SJCRH30 (cell line): ENCODE measurements at places on chromosomes 1 and 21.

DNA sequence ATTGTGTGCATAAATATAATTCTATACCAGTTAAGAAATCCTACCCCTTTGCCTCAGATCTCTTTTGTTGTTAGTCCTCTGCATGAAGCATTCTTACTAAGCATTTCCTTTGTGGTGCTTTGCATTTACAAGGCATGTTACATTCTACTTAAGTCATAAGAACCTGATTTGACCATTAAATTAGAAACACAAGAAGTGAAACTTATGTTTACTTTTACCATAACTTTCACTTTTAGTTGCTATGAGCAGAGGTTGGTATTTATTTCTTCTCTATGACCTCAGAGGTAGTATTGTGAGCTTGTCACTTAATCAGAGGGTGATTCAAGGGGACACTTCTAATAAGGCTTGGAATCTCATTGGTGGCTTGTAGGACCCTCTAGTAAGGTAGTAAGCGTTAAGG lies 9.0 kb downstream of the FAM20B start:
- DNase-seq, result no peak

- DNase-seq, result no peak
These were observed 7.8 kb upstream of the H3-3A start for GRCh38 chr1:226054519-226055327.

DNA sequence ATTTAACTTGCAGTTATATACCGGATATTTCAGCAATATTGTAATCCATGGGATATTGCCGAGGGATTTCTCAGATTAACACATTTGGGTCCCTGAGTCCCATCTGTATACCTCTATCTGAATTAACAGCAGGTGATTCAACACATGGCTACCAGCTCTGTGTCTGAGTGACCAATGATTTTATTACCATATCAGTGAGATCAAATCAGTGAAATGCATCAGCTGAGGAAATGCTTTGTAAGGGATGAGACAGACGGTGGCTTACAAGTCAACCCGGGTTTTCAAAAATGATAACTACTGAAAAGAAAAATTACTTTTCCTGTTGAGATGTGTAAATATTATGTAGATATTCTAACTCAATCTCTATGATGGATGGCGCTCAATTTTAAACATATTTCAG lies 504.1 kb upstream of the PKN2 start:
- no peak for DNase-seq

DNA sequence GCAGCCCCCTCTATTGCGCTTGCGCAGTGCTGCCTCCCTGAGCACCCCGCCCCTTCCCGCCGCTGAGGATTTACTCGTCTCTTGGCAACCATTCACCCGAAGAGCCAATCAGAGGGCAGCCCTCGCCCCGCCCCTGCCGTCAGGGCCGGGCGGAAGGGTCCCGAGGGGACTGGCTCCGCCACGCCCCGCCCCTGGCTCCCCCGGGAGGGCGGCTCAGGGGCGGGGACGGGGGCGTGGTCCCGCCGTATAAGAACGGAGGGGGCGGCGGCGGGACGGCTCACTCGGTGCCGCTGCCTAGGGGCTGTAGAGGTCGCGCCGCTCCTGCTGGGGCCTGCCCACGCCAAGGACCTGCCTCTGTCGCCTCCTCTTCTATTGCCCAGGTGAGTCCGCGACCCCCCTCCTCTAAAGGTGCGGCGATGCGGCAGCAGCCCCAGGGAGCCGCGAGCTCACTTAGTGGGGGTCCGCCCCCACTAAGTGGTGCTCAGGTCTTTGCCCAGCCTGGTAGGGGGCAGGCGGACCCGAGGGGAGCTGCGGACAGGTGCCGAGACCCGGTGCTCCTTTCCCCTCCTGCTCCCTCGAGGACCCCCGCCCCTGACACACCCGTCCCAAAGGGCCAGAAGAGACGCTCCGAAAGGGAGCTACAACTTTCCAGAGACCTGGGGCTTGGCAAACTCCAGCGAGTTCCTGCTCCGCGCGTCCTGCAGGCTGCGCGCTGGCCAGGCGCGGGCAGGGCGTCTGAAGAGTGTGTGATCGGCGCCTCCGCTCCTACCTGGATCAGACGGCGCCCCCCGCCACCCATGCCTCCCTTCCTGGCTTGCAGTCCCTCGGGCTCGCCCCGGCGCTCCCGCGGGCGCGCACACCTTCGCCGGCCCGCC lies at the start of gene TENT5C:
TSS of gene TENT5C (plus strand) at position 275 of the 875 bp plus-strand sequence. CDS start 16,821 bp downstream, outside the sequence.
- peak; percentile 98 for DNase-seq

DNA sequence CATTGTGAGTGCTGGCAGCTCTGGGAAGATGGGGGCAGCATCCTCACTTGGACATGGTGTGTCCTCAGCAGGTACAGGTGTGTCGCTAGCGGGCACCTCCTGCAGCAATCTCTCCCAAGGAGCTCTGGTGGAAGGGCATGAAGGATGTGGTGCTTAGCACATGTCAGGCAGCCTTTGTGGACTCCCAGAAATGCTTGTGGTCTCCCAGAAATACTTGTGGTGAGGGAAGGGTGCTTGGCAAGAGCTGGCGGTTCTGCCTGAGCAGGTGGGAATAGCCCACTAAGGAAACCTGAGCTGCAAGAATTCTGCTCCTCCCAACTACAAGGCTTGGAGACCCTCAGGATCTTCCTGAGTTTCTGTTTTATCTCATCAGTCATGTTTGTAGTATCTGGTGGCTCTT lies 371.6 kb downstream of the PRDM2 start:
- peak; percentile 32 for DNase-seq

DNA sequence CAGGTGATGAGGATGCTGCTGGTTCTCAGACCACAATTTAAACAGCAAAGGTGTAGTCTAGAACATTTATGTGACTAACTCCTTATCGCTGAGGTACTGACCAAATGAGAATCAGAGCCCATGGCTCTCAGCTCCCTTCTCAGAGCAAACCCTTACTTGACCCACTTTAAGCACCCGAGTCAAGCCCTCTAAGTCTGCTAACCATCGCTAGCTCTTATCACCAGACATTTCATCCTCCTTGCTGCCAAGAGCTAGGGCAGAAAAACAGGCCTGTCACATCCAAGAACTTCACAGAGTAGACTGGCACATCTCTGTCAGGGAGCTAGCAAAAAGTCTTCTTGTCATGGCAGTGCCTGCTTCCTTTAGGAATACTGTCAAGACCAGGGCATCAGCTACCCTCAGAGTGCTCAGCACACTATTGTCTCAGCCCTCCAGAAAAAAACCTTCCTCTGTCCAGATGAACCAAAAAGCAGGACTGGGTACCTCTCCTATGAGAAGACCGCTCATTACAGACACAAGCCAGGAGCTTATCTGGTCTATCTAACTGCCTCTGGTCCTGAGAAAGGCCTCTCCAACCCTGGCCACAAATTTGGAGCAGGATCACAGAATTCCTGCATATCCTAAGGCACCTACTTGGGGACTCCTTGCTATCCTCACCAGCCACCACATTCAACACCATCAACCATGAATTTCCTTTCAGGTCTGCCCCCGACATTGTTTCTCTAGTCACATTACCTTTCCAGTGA lies 26.2 kb downstream of the ERI3 start:
- no peak for DNase-seq

- DNase-seq, result peak; percentile 84
These were observed 3.4 kb downstream of the ADGRB2 start for GRCh38 chr1:31760471-31761470.

GRCh38 chr1:15364740-15365139 lies 44.9 kb upstream of the EFHD2 start:
- no peak for DNase-seq

GRCh38 chr1:1901641-1902294 lies 10.9 kb upstream of the GNB1 start:
- no peak for DNase-seq

DNA sequence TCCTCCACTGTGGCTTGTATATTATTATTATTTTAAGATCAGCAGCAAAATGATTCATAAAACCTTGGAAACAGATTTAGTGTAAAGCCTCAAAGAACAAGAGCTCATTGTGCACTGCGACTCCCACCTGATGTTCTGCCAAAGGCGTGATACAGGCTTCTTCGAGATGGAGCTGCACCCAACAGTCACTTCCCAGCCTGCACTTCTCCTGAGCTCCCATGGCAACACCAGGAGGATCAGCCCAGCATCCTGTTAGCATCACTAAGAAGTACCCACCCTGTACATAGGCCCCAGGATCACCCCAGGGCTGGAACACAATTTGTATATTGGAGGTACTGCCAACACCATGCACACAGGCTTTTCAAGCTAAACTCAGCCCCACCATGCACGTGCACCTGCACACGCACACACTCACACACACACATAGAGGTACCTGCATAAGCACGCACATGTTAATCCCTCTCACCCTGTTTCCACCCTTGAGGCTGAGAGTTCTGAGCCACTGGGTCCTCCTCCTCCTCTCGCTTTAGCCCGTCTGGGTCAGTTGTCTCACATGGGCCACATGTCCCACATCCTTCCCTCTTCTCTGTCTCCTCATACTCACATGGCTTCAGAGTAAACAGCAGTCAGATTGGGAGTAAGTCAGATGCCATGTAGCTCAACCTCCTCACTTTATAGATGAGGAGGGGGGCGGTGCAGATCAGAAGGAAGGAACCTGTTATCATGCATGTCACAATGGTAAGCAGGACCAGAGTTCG lies 281.9 kb upstream of the POU3F1 start:
- no peak for DNase-seq

GRCh38 chr1:23420778-23421177 lies 3.8 kb downstream of the TCEA3 start:
- DNase-seq, result no peak

- DNase-seq, result no peak
These were observed 835 bp downstream of the UHMK1 start for GRCh38 chr1:162498496-162498810.

- peak; percentile 57 for DNase-seq
These were observed 433.1 kb downstream of the CAMTA1 start for GRCh38 chr1:7218210-7218832.

- no peak for DNase-seq
These were observed 226.9 kb upstream of the DEPDC1 start for GRCh38 chr1:68723791-68724190.

- DNase-seq, result no peak
These were observed 31.6 kb downstream of the TGFB2 start for GRCh38 chr1:218376722-218377121.

GRCh38 chr1:108704496-108704895 lies 8.2 kb upstream of the FNDC7 start:
- DNase-seq, result peak; percentile 50

GRCh38 chr1:48684381-48684780 lies 92.3 kb downstream of the BEND5 start:
- DNase-seq, result no peak

GRCh38 chr1:246281195-246281594 lies 225.9 kb downstream of the SMYD3 start:
- no peak for DNase-seq

DNA sequence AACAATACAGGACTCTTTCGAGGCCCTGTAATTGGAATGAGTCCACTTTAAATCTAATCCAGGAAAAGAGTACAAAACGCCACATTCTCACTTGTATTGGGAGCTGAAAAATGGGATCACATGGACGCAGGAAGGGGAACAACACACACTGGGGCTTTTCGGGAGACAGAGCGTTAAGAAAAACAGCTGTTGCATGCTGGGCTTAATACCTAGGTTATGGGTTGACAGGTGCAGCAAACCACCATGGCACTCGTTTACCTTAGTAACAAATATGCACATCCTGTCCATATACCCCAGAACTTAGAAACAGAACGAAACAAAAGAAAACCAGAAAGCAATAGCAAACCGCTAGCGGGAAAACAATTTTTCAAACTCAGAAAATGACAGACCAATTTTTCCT lies 1532.7 kb upstream of the TPTE start:
- DNase-seq, result no peak

- peak; percentile 12 for DNase-seq
These were observed 75.4 kb downstream of the CDC7 start for GRCh38 chr1:91575909-91576519.

DNA sequence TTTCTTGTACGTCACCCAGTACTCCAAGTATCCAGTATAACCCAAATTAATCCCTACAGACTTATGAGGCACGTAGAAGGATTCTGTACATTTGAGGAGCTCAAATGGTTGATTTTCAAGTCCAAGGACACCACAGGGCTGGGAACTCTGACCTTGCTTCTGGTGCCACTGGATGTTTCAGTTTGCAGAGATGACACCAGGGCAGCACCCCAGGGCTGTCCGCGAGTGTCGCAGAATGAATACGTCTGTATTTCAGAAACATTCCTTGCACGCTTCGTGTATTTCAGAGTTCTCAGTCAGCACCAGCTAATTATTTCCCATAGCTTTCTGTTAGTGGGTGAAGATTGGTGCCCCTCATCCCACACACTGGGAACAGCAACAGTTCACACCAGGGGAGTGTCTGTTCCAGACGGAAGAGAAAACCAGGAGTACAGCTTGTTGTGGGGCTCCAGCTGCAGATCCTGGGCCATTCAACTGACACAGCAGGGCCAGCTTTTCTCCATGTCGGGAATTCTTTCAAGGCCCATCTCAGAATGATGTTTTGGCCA lies 159.2 kb downstream of the RHOU start:
- DNase-seq, result no peak

DNA sequence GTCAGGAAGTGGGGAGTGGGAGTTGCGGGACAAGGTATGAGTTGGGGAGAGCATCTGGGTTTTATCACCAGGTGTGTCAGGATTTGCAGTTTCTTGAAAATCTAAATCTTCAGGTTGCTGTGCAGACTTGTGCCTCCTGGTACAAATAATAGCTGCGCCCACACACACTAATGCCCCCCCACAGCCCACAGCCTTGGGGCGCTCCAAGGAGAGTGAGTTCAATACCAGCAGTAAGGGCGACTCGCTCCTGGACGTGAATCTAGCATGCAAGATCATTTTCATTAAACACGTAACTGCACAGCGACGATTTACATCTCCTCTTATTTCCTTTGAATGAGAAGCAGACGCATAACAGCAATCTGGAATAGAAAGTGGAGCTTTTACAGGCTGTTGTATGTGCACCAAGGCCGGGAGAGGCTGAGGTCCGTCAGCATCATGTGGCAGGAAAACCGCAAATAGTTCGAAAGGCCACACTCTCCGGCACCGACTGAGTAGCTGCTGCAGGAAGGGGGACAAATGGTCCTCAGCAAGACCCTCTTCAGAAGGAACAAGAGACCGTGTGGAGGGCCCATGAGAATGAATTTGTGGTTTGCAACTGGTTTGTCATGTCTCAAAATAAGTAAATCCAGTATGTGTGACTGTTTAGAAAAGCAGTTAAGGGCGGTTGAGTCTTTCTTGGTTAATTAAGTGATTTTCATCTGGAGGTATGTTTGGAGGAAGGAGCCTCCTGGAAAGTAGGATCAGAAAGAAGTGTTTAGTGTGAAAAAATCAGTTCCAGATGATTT lies 439.5 kb downstream of the SMYD3 start:
- no peak for DNase-seq

DNA sequence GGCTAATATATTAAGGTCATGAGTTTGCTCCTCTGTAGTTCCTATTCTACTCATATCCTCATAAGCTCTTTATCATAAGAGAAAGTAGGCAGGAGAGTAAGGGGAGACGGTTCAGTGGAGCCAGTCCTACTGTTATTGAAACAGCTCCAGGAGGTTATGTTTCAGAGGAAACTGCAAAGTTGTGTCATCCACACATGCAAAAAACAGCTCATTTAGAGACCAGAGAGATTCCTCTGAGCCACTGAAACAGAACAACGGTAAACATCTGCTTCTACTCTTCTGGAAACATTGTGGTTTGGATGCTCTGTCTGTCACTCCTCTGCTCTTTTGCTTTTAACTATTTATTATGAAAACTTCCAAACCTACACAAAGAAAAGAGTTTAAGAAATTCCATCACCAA lies 66.3 kb upstream of the PPP2R5A start:
- DNase-seq, result peak; percentile 55
